ENCODE measurements at places on chromosomes 3 and 15.

GRCh38 chr3:142746646-142747045, 22.8 kb downstream of the TRPC1 start:
- DNase-seq, result no peak

DNA sequence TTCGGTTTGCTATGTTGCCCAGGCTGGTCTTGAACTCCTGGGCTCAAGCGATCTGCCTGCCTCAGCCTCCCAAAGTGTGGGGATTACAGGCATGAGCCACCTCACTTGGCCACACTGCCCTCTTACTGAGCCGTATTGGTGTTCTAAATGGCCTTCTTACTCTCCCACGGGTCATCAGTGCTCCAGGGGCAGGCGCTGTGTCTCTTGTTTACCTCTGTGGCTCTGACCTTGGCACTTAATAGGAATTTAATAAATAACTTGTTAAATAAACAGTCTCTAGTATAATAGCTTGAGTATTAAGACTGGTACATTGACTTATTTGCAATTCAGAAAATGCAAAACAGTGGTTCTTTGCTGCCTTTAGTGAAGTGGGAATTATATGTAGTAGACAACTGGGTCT, 13.7 kb downstream of the FLNB start:
- DNase-seq, result no peak

DNA sequence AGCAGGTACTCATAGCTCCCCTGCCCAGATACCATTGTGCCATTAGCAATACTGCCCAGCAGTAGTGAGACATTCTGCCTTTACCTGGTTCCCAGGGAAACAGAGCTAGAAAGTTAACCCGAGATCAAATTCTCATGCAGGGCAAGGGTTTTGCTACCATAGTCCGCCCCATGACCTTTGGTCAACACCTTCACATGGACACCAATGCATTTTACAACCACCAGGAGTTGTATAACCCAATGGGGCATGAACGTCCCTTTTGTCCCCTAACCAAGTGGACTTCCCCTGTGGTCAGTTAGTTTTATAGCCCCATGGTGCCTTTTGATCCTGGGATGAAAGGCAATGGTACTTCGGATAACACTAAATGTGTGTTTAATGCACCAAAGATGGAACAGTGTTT, 151.7 kb upstream of the IQSEC1 start:
- no peak for DNase-seq

GRCh38 chr3:46269556-46269955, 27.3 kb downstream of the CCR3 start:
- no peak for DNase-seq

DNA sequence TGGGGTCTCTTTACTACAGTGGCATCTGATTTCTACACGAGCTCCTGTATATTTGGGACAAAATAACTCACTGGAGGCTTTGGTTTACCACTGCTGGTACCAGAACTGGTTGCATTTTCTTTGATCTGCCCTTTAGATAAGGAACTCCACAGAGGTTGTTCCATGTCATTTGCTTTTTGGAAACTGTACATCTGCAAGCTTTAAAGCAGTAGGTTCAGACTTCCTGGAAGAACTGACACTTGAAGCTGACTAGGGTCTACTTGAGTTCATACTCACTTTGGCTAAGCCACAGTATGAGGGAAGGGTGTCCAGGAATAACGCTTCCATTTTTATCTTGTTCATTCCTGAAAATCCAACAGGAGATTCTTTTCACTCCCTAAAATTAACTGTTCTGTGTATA, 86.4 kb downstream of the WWTR1 start:
- DNase-seq, result no peak

DNA sequence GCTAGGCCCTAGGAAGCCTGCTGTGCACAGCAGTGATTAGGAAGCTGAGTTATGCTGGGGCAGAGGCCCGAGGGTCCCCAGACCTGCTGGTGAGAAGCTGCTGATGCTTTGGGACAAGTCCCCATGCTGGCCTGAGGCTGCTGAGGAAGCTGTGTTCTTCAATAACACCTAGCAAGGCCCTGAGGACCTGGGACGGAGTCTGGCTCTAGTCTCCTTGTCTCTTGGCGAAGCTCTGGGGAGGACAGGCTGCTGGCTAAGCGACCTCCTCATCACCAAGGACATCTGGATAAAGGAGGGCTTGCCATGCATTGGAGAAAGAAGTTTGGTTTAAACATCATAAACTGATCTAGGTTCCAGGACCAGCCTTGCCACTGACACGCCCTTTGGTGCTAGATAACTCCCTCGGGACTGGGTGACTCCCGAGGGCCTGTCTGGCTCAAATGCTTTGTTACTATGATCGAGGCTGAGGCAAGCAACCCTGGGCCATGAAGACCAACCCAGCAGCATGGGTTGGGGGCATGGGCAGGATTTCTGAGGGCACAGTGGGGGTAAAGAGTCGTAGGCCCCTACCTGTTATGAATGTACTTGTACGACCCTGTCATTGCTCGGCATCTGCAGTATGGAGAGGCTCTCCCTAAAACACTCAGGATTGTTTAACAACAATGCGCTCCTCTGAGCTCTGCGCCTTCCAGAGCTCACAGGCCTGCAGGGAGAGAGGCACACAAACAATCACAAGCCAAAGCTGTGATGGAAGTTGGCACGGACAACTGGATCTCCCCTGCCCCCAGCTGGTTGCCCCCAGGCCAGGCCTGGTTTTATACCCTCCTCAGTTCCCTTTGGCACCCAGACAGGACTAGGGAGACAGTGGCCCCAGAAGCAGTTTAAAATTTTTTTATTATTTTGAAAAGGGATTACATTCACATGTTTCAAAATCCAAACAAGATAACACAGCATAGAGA, 64.4 kb downstream of the LINGO1 start:
- no peak for DNase-seq

- no peak for DNase-seq
These were observed 386.5 kb upstream of the SGO1 start for GRCh38 chr3:20572473-20572872.

DNA sequence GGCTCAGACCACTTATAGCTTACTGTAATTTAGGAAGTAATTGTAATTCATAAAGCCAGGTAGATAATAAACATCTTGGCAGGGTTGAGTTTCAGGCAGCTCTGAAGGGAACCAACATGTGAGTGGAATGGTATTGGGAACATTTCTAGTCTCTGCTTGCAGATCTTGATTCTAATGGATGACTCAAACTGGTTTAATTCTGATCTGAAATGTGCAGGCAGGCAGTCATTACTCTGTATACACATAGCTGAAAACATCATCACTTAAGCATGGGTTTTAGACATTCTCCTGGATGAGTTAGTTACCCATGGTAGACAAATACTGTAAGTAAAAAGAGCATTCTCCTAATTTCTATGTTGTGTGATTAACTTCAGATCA, 317.0 kb upstream of the TPRG1 start:
- peak; percentile 59 for DNase-seq

DNA sequence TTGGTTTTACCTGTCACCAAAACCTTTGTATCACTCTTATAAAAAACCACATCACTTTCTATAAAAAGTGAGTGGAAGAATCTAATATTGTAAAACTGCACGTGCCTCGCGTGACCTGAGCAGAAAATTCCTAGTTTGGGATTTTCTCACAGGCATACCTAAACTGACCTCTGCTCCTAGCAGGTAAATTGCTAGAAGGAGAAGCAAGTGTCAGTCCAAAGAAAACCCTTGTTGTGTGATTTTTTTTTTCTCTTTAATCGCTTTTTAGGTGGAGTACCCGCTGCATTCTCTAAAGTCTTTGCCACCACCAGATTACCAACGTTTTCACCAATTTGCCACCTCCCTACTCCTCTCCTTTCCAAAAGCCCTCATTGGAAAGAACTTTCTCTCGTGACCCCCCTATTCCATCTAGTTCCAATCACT, 534 bp upstream of the UBE2E1 start:
- DNase-seq, result no peak

DNA sequence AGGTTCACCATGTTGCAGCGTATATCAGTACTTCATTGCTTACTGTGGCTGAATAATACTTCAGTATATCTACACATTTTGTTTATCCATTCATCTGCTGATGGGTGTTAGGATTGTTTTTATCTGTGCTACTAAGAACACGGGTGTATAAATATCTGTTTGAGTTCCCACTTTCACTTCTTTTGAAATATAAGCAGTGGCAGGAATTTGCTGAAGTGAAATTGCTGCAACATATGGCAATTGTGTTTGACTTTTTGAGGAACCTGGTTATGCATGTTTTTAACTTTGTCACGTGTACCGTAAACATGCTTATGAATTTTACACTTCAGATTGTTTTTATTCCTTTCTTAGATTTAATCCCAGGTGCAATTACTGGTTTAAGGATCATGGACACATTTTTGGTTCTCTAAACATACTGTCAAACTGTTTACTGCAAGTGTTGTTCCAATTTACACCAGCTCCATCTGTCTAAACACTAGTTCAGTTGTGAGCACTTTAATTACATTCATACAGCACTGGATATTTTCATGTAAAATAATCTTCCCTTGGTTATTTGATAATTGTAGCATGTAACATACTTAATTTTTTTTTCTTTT, 23.1 kb downstream of the TRAK1 start:
- DNase-seq, result no peak

GRCh38 chr3:53841296-53841695, 4.9 kb downstream of the CHDH start:
- DNase-seq, result no peak

DNA sequence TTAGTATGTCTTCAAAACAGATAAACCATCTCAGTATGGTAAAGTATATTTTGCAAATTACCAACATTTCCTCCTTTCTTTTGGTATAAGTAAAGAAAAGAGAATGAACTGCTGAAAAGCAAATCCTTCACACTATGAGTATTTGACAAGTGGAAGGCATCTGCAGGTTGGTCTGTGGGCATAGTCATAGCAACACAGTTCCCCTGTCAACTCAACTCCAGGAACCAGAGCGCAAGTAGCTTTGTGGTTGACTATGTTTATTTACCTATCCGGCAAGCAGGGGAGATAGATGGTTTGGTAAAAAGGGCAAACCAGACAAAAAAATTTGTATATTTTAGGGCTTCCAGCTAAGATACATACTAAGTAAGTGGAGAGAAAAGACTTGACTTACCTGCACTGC, 88.3 kb upstream of the PPIB start:
- no peak for DNase-seq

DNA sequence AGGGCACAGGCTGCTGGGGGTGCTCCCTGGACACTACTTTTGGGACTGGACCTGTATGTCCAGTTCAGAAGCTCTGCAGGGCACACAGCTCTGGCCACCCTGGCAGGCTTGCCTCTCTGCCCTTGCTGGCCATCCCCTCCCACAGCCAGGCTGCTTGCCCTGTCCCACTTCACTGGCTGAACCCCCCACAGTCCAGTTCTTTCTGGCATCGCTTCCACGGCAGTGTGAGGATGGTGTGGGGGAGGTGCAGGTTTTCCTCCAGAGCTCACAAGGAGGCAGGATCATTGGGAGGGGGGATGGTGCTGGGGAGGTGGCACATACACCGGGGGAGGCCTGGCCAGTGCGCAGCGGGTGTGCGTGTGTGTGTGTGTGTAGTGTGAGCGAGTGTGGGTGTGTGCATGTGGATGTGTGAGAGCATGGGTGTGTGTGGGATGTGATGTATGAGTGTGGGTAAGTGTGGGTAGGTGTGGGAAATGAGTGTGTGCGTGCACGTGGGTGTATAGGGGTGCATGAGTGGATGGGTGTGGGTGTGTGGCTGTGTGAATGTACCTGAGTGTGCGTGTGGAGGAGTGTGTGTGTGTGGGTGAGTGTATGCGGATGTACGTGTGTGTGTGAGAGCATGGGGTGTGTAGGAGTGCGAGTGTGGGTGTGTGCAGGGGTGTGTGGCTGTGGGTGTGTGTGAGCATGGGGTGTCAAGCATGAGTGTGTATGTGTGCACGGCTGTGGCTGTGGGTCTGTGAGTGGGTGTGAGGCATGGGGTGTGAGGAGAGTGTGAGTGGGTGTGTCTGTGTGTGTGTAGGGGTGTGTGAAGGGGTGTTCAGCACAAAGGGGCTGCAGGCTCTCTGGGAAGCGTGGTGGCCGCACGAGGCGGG, 155.2 kb downstream of the NSMCE3 start:
- no peak for DNase-seq

All from fibroblast of skin of right quadriceps (primary cell).